ENCODE measurements at places on chromosomes 3 and 15.

GRCh38 chr3:122843604-122844003 lies 48.7 kb downstream of the SLC49A4 start:
- no peak for DNase-seq

DNA sequence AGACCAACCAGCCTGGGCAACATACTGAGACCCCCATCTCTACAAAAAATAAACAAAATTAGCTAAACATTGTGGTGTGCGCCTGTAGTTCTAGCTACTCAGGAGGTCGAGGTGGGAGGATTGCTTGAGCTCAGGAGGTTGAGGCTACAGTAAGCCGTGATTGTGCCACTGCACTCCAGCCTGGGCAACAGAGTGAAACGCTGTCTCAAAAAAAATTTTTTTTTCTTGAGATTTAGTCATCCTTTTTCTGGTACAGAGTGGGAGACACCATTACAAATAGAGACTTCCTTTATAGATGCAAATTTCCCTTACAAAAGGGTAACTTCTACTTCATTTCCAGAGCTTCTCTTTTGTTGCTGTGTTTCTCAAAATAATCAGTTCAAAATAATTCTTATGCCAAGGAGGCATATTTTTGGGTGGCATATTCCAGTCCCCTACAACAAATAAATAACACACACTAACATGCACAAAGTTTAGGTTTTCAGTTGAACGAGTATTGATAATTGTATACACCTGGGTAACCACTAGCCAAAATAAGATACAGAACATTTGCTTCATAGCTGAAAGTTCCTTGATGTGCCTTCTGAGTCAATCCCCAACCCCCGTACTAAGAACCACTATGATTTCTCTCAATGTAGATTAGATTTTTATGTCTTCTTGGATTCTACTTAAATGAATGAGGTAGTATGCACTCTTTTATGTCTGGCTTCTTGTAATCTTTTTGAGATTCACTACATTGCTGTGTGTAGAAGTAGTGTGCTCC lies 248.9 kb upstream of the PROK2 start:
- no peak for DNase-seq

- no peak for DNase-seq
Measured at GRCh38 chr15:52107238-52107637, 5.3 kb downstream of the BCL2L10 start.

GRCh38 chr3:162555761-162556160 lies 1059.2 kb downstream of the OTOL1 start:
- no peak for DNase-seq

DNA sequence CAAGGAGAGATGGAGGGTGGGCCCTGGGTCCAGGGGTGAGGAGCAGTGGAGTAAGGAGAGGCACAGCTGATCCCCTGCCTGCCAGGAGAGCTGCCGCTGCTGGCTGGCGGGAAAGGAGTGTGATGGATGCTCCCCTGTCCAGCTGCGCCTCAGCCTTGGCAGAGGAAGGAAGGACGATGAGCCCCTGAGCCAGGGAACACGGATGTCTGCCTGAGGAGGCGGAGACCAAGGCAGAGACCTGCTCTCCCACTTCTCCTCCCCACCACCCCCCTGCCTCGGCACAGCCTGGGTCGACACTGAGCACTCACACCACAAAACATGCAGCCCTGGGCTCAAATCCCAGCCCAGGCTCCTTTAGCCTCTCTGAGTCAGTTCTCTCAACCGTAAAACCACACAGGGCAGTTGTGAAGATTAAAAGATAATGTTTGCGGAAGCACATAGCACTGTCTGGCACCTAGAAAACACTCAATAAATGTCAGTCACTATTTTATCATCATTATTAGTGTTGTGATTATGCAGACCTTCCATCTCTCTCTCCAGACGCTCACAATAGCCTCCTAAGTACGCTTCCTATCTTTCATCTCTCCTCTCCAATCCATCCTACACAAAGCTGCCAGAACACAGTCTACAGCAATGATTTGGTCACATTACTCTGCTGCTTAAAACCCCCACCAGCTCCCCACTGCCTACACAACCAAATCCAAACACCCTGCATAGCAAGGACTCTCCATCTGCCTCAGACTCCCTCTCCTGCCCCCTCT lies 52.2 kb downstream of the SEMA5B start:
- peak; percentile 31 for DNase-seq

- DNase-seq = no peak
Measured at GRCh38 chr3:1787094-1787493, 311.6 kb upstream of the CNTN4 start.

- DNase-seq = no peak
Measured at GRCh38 chr3:71662056-71662455, 63.1 kb downstream of the EIF4E3 start.

- DNase-seq = no peak
Measured at GRCh38 chr3:69719587-69720122, 19.6 kb upstream of the MITF start.

- DNase-seq = no peak
Measured at GRCh38 chr3:114389156-114389555, 95.3 kb downstream of the TIGIT start.

DNA sequence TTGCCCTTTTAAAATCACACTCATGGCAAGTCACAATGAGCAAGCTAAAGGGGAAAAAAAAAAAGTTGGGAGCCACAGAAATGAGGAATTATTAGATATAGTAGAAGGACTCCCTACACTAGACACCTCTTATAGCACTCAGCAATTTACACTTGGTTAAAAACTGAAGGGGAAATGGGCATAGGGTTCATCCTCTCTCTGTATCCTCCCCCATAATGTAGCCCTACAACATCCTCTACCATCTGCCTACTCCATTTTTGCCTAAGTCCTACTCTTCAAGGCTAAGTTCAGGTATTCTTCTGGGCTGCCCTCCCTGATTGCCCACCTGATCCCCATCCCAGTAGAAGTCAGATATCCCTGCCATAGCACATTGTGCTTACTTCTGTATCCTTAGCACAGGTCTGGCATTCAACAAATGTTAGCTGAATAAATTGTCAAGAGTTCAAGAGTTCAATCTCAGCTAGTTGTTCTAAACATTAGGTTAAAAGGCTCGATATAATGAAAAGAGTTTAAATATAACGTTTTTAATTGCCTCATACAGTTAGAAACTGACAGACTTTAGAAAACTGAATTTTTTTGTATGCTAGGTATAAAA lies 14.5 kb downstream of the SETD2 start:
- no peak for DNase-seq

DNA sequence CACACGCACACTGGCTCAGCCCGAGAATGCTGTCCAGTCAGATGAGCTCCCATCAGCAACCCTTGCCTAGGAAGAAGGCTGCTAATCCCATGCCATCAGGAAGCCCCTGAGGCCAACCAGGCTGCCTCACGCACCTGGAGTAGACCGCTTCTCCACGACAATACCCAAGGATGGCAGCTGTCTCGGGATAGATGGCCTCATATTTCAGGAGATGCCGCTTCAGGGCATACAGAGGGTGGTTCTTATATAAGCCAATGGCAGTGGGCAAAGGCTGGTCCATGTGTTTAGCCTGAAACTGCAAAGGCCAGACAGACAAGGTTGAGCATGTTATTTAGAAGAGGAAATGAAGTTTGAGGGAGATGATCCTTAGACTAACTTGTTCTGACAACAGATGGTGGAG lies 22.2 kb downstream of the XPC start:
- DNase-seq = no peak

DNA sequence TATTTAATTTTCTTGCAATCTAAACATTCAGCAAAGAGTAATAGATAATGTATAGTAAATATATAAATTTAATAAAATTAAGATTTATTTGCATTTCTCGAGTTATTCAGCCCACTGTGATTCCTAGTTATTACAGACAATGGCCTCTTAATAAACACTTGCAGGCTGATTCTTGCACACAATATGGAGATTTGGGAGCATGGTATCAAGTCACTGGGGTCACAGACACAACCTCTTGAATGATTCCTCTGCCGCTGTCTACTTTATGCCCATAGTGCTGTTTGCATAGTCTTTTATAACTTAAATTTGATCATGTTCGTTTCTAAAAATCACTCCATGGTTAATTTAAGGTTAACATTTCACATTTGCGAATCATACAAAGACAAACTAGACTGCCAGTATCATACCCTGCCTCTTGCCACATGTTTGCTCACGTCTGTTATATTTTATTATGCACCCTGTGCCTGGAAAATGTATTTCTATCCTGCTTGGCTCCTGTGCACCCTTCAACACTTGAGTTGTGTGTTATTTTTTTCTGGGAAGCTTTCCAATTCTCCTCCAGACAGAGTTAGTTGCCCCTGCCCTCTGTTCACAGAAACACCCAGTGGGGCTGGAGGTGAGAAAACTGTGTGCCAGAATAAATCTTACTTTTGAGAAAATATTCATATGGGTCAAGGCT lies 206.3 kb upstream of the ROBO1 start:
- DNase-seq = no peak

DNA sequence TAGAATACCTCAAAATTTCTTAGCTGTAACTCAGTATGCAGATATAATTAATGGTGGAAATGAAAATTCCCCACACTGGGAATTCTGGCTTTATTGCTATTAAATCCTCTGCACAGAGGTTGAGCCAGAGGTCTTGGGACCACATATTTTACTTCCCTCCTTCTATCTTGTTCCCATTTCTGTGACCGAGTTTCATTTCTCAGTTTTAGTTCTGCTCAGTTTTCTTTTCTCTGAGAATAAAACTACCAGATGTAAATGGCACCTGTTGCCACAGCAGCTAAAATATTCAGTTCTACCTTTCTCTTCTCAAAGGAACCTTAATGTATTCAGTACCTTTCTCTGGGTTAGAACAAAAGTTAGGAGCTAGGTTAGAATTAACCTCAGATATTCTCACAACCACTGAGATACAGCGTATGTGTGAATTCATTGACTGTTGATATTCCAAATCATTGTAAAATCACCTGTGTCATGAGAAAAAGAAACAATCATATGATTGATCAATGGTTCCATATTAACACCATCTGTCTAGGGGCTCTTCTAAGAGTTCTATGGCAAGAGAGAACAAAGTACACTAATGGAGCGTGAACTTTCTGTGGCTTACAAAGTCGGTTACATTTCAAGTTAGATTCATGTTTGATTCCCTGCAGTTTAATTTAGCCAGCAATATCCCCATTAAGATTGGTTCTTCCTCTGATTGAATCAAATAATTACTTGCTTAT lies 374.1 kb downstream of the EFHB start:
- no peak for DNase-seq

DNA sequence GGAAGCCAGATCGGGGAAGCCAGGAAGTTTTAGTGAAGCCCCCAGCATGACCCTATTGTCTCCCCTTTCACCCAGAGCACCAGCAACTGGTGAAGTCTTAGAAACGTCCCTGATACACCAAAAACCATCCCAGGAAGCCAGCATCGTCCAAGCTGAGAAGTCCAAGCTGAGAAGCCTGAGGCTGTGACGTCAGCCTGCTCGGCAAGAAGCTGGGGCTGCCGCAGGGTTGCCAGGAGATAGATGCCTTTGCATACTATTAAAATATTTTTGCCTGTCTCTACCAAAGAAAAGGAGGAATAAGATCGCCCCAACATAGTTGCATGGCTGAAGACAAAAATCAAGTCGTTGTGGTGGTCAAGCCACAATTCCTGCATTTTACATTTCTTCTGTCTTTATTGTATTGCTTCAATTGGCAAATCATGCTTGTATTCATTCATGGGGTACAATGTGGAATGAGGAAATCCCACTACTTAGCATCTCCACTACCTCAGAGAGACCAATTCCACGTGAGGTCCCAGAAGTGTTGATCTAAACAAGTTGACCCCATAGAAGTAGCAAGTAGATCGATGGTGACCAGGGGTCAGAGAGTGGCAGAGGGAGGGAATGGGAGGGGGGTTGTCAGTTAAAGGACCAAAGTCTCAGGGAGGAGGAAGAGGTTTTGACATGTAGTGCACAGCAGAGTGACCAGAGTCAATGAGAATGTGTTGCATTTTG lies 19.6 kb upstream of the EMC3 start:
- peak; percentile 22 for DNase-seq

DNA sequence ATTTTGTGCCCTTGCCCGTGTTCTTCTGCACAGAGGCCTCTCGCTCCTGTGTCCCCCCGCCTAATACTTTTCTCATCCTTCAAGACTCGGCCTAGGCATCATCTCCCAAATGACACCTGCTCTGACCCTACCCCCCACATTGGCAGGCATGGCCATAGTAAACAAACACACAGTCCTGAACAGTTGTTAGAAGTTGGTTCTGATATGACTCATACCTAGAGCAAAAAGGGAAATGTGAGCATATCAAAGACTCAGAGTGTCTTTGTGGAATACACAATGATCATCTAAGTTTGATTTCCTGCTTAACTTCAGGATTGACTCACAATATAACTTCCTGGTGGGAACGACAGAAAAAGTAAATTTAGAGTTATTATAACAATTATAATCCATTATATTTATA lies 120.5 kb downstream of the POLR2M start:
- no peak for DNase-seq

- no peak for DNase-seq
Measured at GRCh38 chr3:87333393-87333892, 57.1 kb upstream of the POU1F1 start.

- DNase-seq = no peak
Measured at GRCh38 chr3:17941766-17942165, 199.3 kb upstream of the TBC1D5 start.

- DNase-seq = no peak
Measured at GRCh38 chr15:86644339-86644738, 564.7 kb downstream of the AGBL1 start.

DNA sequence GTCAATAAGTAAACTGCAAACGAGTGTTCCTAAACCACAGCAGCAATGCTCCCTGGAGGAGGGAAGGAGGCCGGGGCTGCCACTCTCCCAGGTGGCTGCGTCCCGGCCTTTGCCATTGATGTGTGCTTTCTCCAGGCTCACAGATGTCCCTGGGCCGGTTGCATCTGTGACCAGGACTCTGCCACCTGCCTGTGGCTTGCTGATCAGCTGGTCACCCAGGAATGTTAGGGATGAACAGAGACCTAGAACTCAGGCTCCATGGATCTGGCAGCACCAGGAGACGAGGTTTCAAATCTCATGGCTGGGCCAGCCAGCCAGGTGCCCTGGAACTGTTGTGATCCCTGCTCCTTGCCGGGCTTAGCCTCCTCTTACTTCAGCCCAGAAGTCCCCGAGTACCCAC lies 65.7 kb downstream of the KLF15 start:
- DNase-seq = no peak

DNA sequence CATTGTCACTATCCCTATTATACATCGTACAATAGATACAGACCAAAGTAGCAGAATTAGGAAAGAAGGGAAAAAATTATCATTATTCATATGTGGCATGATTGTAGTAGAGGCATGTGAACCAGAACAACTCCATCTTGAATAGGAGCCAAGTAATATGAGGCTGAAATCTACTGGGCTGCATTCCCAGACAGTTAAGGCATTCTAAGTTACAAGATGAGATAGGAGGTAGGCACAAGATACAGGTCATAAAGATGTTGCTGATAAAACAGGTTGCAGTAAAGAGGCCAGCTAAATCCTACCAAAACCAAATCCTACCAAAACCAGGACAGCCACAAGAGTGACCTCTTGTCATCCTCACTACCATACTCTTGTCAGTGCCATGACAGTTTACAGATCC lies 1035.4 kb upstream of the SEMA6D start:
- no peak for DNase-seq

- DNase-seq = no peak
Measured at GRCh38 chr3:166060789-166061479, 223.7 kb upstream of the BCHE start.
